ENCODE measurements at places on chromosomes 2 and 18.

DNA sequence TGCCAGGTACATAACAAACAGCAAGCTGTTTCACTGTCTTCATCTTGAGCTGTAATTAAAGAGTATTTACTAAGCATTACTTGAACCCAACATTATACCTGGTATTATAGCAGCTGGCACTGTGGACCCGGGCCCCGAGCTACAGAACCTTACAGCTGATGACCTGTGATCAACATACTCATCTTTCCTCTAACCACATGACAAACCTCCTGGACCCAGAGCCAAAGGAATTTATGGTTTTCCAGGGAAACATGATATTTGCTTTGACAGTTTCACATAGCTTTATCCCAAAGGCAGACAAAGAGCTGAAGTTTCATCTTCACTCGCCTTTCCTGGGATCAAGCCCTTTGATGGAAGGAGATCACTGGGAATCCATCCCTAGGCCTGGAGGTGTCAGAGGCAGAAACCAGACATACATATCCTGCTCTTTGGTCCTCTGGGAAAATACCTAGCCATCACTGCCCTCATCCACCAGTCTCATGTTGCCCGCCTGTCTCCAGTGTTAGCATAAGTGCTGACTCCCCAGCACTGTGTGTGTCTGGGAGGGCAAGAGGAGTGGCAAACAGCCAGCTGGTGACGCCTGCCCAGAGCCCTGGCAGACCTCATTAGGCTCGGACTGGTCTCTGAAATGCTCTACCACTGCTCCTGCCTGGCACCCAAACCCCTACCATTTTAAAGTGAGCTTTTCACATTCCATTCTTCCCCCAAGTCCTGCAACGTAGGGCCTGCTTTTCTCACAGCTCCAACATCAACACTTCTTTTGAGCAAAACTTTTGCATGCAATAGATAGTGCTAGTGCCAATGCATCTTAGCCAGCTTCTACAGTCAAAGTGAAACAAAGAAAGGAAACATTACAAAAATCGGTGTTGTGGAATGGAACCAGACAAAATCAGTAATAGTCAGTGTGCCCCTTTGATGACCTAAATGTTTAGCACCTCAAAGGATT lies 138.8 kb upstream of the CTAGE1 start:
- no peak for DNase-seq

DNA sequence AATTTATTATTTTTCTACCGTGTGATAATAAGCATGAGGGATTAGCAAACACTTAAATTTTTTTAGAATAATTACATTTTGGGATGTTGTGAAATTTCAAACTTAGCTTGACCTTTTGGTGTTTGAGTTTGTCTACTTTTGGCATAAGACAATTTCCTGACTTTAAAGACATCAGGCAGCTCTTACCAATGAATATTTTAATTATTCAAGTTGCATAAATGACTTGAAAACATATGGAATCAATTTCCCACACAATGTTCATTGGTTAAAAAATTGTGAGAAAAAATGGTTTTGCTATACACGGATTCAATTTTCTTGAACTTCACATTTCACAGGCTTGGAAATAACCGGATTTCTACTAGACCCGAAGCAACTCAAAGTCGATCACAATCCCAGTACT lies 243.4 kb downstream of the IKZF2 start:
- no peak for DNase-seq

DNA sequence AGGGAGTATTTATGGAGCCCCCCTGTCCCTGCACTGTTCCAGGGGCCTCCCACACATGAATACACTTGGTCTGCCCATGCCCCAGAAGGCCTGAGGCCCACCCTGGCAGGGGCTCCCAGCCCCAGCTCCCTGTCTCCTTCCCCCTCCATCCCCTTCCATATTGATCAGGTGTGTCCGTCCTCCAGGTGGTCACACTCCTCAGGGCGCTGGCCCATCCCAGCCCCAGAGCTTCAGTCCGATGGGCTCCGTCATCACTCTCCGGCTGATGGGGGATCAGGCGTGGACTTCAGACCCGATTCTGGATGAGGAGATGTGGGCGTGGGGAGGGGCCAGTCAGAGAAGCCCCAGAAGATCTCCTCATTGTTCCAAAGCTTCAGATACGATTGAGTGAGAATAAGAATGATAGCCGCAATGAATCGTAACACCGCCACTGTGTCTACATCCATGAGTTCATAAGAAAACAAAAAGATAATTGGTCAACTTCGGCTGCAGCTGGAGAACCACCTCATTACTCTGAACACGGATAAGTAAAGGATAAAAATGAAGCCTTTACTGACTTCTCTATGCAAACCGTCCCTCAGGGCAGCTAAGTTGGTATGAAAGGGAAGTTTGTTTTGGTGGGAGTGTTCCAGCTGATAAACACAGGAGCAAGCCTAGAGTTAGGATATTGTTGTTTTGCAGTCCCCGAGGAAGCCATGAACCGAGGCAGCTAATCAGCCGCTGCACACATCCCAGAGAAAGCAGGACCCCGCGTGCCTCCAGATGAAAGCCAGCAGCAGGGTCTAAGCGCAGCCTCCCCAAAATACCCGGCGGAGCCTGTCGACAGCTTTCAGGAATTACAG lies 279.5 kb downstream of the NDUFA10 start:
- no peak for DNase-seq

GRCh38 chr18:44812426-44812825 lies 131.7 kb downstream of the SETBP1 start:
- DNase-seq: no peak

- no peak for DNase-seq
Observed at GRCh38 chr18:49521216-49521835, 34.3 kb upstream of the C18orf32 start.

DNA sequence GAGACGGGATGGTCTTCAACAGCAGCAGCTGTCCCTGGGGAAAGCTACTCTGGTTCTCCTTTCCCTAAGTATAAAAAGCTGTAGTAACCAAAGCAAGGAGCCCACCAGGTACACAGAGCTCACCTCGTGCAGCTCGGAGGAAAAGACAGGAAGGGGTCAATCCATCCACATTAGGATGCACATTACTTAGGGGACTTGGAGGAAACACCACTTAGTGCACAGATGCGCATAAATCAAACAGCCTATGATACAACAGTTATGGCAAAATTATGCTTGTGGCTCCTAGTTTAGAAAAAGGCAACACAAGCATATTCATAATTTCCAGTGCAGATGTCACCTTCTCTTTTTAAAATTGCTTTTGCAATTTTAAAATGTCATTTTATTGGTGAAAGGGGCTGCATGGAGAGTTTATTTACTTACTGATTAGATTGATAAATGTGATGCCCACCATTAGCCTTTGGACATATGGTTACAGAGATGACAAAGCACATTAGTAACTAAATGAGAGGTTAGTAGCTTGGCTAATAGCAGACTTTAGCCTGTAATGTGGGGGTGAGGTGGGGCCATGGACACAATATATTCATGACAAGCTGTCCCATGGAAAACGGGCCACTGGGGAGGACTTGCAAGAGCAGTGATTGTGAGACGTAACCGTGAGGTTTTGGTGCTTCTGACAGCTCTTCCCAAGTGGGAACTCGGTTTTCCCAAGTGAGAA lies 199.8 kb downstream of the MYT1L start:
- DNase-seq: no peak

GRCh38 chr2:208280234-208280633 lies 14.2 kb downstream of the PIKFYVE start:
- DNase-seq: no peak

- DNase-seq: no peak
Observed at GRCh38 chr18:47944972-47945852, 14.8 kb upstream of the SMAD2 start.

- DNase-seq: no peak
Observed at GRCh38 chr18:79801641-79802040, 3.9 kb downstream of the KCNG2 start.

GRCh38 chr2:101847661-101848339 lies 144.0 kb upstream of the IL1R2 start:
- no peak for DNase-seq

DNA sequence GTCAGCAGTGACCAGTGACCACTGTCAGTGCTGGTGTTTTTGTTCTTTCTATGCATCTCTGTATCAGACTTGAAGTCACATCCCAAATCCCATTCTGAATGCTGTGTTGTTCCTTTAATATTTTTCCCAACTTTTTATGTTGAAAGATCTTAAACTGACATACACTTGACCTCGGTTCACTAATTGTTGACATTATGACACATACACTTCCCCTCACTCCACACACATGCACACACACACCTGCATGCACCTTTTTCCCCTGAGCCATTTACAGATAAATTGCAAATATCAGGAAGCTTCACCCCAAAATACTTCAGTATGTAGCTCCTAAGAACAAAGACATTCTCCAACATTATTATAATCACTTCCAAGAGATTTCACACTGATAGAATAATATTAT lies 62.4 kb downstream of the CFAP221 start:
- no peak for DNase-seq

DNA sequence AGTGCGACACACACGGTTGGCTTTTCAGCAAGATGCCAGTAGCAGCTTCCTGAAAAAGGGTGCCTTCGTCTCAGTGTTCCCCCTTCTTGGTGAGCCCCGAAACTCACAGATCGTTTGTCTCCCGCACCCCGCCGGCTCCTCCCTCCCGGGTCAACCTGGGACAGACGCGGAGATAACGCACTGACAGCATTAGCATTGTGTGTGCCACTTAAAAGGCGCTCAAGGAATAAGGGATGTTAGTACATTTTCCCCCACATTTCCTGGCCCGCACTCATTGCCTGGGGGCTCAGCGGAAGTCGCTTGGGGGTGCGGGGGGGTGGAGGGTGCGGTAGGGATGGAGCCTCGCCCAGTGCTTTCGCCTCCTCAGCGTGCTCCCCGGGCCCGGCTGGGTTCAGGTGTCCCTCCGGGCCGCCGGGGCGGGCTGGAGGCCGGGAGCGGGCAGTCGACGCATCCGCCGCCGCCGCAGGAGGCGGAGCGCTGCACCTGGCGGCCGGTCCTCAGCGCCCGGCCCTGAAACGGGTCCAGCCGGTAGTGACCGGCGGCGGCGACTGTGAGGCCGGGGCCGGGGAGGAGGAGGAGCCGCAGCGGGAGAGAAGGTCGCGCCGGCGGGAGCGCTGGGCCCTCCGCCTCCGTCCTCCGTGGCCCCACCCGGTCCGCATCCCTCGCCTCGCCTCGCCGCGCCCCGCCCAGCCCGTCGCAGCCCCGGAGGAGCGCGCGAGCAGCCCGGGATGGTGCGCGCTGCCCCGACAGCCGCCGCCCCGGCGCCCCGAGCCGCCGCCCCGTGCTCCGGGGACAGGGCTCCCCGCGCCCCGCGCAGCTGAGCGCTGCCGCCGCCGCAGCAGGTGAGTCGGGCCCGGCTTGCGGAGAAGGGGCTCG lies at the start of gene MFSD6:
Gene MFSD6, plus strand, starts transcription at position 694 of the 876 bp plus-strand sequence. CDS start 27,675 bp downstream, outside the sequence.
- peak; percentile 85 for DNase-seq

DNA sequence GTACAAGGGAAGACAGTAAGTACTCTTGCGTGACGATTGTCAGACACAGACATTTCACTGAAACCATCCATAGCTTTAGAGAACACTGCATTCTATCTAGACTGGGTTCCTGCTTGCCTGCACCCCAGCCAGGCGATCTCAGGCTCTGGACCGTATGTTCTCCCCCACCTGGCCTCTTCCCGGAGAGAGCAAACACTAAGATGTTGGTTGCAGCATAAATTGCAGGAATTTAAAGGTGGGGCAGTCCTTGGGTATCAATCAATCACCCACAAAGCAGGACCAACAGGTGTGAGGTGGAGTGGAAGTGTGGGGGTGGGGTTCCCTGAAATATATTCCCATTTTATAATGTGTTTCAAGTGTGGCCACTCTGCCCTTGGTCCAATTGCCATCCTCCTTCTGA lies 103.6 kb upstream of the TGFA start:
- DNase-seq: no peak

GRCh38 chr2:88258208-88258607 lies 88.1 kb downstream of the THNSL2 start:
- DNase-seq: peak; percentile 27

DNA sequence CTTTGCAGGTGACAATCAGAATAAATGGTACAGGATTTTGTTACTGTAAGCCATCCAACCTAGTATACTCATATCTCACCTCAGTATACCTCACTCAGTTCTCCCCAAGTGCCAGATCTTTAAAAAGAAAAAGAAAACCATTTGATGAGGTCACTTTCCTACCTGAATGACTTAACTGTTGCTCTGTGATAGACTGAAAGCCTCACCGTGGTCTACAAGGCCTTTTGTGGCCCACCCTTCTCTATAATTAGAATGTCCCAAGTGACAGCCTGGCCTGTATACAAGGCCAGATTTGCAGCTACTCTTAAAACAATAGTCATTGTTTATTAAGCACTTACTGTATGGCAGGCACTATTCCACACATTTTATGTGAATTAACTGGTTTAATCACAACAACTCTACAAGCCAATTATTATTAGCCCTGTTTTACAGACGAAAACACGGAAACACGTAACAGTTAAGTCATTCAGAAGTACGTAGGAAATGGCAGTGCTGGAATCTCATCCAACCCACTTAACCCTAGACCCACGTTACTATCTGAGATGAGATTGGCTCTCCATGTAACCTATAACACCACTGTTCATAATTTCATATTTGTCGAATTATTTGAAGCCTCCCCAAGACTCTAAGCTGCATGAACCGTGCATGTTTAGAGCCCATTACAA lies 28.3 kb downstream of the PKP4 start:
- DNase-seq: no peak

DNA sequence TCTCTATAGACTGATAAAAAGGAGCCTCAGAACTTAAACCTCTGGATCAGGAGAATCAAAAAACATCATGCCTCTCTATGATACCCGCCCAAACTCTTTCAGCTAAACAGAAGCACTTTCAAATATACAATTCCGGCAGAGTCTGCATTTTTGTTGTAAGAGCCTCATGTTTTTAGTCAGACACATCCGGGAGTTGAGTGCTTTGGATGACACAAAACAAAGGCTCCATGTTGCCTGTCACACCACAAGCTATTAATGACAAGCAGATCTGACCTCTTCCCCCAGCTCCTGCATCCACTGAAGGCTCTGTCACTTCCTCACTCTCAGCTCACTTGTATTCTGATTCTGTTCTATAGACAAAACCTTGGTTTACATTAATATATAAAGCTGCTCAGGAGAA lies 33.2 kb downstream of the SLC38A11 start:
- DNase-seq: no peak

DNA sequence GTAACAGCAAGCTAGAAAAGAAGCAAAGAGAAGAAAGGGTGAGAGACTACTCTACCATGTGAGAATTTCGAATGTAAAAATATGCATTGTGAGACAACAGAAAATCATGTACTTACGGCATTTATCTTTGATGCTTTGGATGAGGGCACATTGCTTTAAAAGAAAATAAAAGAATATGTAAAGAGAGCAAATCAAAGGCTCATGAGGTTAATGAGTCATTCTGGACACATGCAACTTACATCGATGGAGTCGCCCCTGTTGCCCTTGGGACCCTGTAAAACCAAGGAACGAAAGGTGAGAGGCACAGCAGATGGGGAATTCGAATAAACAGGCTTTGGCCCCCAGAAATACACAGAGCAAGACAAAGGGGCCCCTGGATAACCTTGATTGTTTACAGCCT lies 69.0 kb downstream of the COL6A3 start:
- DNase-seq: no peak

Measured in H7 (cell line).